ENCODE measurements at places on chromosomes 1 and 21. TPM values are rescaled to one million over a fixed set of nuclear protein-coding genes. Genes with fewer than 3 reads are reported as not detected.

Gene PODN
- total RNA-seq: 0.65 TPM

Gene PADI2
- total RNA-seq: not detected

Gene RBM11
- total RNA-seq: 0.91 TPM

Gene FMO1
- not detected for total RNA-seq

Gene KRTAP6-2
- not detected for total RNA-seq

Gene ST7L
- 14.0 TPM for total RNA-seq

Gene TSPAN2
- total RNA-seq: 3.6 TPM

Gene HEYL
- not detected for total RNA-seq

Gene ACTL8
- total RNA-seq: under 0.01 TPM

Gene GBP6
- total RNA-seq: not detected

Gene SH3BP5L
- 26.6 TPM for total RNA-seq

Gene HCRTR1
- under 0.01 TPM for total RNA-seq

Gene JUN
- total RNA-seq: 114 TPM

Gene SPTA1
- total RNA-seq: under 0.01 TPM

Gene MANEAL
- not detected for total RNA-seq

Gene MNDA
- not detected for total RNA-seq

Gene PLCH2
- total RNA-seq: not detected

Gene ASH1L
- total RNA-seq: 15.0 TPM

Gene GJC2
- 0.61 TPM for total RNA-seq

Gene PAX7
- total RNA-seq: not detected

Gene TP73
- under 0.01 TPM for total RNA-seq

Gene SPRR5
- total RNA-seq: not detected

Gene PAQR6
- under 0.01 TPM for total RNA-seq

Gene SH2D1B
- total RNA-seq: not detected

Gene SFN
- not detected for total RNA-seq

Gene OR2W3
- not detected for total RNA-seq

Gene E2F2
- 2.0 TPM for total RNA-seq

Gene CSTB
- 4.5 TPM for total RNA-seq

Gene KLF17
- total RNA-seq: not detected

Gene LACTBL1
- not detected for total RNA-seq

Gene TUFT1
- total RNA-seq: 2.6 TPM

Gene PRDM16
- 2.7 TPM for total RNA-seq

Gene PPM1J
- total RNA-seq: 1.3 TPM

Gene MATN1
- total RNA-seq: under 0.01 TPM

Gene KCNN3
- 0.65 TPM for total RNA-seq

Gene SPAG17
- not detected for total RNA-seq

Gene CREG1
- total RNA-seq: 11.0 TPM

Measured in epithelial cell of umbilical artery (primary cell).